ENCODE measurements at places on chromosomes 7 and 10.

DNA sequence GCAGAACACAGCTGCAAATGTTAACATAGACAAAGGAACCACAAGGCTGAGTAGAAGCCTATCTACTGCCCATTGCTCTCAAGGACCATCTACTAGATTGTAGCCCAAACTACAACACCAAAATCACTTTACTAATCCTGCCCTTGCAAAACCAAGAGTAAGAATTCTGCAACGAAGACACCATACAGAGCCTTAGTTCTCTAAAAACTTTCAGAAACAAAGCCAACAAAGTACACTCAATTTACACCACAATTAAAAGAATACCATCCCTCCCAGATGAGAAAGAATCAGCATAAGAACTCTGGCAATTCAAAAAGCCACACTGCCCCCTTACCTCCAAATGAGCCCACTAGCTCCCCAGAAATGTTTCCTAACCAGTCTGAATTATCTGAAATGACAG is 294.3 kb downstream of the CTNNA3 start:
- DNase-seq, result no peak

GRCh38 chr10:58577437-58577777 is 64.7 kb downstream of the BICC1 start:
- DNase-seq, result no peak

DNA sequence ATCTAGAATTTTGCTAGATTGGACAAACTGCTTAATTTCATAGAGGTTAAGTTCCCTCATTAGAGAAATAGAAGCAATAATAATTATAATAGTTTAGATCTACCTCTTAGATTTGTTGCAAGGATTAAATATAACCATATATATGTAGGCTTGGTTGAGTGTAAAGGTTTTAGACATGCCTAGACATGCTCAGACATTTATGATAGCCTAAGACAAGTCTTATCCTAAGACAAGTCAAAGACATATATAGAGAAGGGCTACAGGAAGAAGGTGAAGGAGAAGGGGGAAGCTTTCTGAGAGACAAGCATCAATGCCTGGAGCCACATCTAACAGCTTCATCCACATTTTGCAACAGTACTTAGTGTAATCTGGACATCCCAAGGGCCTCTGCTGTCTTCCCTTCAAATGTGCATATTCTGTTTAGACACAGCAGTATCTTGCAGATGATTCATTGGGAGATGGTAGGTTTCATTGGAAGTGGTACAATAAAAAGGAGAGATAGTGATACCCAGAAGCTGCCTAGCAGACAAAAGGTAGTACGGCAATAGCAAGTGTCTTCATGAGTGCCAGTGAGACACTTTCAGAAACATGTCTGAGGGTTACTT is 146.5 kb downstream of the HGF start:
- DNase-seq, result no peak

GRCh38 chr10:27612551-27613035 is 108.5 kb downstream of the RAB18 start:
- DNase-seq, result no peak

DNA sequence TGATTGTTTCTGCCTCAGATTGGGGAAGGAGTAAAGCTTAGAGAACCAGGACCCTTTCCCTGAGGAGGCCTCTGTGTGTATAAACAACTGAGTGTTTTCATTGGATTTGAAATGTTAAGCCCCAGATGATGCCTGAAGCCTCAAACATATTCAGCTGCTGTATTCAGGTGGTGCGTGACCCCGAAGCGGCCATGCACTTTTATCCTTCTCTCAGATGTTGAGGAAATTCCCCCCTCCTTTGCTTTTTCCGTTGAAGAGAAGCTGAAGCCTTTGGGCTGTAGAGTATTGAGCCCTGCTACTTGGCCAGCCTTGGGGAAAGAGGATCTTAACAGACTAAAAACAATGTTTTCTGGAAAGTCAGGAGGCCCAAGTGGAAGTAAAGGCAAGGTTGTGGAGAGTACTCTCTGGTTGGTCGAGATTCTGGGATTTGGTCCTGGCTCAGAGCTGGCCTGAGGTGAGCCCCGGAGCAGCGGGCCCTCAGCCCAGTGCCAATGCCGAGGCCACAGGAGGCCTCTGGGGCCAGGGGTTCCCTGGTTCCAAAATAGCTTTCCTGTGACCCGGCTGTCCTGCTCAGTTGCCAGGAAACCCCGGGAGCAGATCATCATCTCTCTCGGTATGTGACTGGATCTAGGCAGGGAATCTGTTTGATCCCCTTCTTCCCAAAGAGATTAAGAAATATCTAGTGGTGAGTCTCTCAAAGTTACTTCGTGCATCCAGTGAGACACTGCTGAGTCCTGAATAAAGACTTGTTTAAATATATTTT is 22.5 kb downstream of the FKBP6 start:
- DNase-seq, result no peak

GRCh38 chr10:73228247-73228646 is 18.8 kb downstream of the DNAJC9 start:
- no peak for DNase-seq

DNA sequence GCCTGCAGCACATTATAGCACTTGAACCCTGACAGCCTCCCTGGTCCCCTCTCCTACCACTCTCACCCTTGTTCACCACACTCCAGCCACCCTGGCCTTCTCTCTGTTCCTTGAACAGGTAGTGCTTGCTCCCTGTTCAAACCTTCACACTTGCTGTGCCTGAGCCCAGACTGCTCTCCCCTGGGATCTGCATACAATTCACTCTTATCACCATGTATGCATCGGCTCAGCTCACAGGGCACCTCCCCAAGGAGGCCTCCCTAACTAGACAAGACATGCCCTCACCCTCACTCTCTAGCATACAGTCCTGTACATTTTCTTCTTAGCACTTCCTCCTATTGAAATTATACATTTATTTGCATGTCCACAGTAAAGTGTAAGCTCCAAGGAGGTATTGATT is 59.3 kb downstream of the FAM13C start:
- DNase-seq, result no peak

DNA sequence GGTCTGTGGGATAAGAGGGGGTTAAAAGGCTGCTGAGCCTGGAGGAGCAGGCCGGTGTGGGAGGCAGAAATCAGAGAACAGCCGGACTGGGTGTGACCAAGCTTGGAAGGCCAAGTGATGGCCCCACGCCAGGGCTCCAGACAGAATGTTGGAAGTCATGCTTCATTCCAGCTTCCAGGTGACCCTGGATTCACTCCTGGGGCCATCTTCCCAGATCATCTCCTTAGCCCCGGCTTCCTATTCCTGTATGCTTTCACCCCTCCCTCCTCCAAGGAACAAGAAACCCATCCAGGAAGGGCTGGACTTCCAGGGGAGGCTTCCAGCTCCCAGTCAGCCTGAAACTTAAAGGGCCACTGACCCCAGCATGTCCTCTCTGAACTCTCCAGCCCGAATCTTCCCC is 1.0 kb downstream of the INMT start:
- no peak for DNase-seq

DNA sequence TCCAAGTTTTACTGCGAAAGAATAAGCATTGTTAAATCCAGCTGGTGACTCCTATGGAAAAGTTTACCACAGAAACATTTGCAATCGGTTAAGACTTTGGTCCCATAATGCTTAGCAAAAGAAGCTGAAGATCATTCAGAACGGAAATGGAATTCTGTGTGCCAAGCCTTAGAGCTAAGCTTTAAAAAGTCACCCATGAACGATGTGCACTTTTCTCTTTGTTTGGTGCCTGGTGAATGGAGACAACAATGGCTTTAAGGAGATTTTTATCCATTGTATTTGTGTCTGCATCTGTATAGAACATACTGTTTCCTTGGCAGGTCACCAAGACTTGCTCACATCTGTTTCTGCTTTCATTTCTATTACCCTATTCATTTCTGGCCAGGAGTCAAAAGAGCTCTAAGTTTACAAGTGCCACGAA is 26.3 kb upstream of the COL1A2 start:
- DNase-seq, result no peak

- DNase-seq, result no peak
Measured at GRCh38 chr10:64636461-64636860, 1115.3 kb downstream of the REEP3 start.

DNA sequence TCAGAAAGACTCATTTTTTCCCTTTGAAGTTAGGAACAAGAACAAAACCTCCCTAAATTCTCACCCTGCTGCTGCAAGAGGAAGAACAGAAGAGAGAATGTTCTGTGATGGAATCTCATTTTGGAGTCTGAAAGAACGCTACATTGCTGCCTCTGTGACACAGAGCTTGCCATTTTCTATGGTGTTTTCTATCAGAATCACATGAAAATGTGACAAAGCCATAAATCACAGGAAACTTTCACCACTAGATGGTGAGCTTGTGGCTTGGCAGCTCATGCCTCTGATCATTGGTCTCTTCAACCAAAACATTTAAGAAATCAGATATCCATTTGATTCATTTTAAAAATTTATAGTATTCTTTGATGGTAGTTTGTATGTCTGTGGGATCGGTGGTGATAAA is 82.9 kb downstream of the CADPS2 start:
- DNase-seq, result no peak

- no peak for DNase-seq
Measured at GRCh38 chr10:117351558-117351957, 23.7 kb downstream of the PDZD8 start.

GRCh38 chr10:69957886-69958555 is 94.6 kb upstream of the MACROH2A2 start:
- DNase-seq, result no peak

GRCh38 chr10:47042780-47043750 is 131.8 kb downstream of the PTPN20 start:
- no peak for DNase-seq

DNA sequence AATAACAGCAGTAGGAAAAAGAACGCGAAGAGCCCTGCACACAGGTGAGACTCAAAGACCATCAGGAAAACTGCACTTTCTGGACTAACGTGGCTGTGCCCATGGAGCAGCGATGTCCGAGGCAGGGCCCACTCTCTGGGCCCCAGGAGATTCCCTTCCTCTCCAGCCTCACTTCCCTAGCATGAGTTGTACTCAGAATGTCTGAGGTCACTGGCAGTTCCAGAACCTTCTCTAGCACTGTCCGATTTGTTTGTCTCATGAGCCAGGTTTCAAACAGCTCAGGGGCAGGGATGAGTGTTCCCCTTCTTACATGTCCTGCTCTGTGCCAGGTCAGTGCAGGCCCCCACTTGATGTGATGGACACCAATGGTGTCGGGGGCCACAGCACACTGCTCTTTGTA is 484.2 kb downstream of the PTPRN2 start:
- no peak for DNase-seq

DNA sequence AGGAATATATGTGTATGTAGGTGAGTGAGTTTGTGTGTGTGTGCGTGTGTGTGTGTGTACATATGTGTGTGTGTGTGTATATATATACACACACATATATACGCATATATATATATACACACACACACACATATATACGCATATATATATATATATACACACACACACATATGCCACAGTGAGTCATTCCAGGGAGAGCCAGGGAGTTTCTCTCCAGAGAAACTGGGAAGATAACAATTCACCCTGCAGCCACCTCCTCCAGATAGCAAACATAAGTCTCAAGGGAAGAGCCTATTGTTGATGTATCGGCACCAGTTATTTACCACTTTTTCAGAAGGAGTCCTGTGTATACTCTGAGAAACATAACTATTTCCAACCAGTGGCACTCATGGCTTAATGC is 102.3 kb upstream of the STK17A start:
- DNase-seq, result no peak

- no peak for DNase-seq
Measured at GRCh38 chr10:3525832-3526449, 259.1 kb downstream of the KLF6 start.

DNA sequence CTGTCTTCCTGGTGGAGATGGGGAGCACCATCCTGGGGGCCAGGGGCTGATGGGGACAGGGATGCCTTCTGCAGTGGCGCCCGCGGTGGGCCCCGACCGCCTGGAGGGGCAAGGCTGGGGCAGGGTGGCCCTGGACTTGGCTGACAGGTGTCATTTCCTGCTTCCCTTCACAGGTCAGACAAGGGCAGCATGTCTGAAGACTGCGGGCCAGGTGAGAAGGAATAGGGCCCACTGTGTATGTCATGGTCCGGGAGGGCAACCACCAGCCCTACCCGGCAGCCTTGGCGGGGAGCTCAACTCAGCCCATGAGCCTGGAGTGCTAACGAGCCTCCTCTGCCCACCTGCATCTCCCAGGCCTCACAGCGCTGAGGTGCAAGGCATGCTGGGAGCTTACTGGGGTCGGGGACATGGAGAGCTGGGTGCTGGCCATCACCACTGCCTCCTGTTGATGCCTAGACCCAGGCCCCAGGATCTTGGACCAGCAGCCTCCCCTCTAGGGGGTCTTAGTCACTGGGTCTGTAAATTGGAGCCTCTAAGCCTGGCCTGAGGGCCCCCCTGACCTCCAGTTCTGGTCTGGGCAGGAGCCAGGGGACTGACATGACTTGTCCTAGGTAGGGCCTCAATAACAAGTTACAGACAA is 28.0 kb upstream of the SRRM3 start:
- no peak for DNase-seq

DNA sequence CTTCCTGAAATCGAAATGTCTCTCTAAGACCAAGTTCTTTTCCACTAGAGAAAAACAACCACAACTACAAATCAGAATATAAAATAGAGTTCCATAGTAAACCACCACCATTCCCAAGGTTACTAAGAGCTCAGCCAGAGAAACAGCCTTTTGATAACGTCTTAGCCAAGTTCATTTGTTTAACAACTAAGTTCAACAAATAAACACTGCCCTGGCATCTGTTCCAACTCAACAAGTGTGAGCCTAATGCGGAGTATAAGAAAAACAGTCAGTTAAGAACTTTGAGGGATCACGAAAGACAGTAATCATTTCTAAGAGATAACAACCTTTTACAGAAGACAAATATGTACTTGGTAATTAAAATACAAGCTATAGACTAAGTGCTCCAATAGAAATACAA is 77.3 kb downstream of the CALD1 start:
- DNase-seq, result no peak

DNA sequence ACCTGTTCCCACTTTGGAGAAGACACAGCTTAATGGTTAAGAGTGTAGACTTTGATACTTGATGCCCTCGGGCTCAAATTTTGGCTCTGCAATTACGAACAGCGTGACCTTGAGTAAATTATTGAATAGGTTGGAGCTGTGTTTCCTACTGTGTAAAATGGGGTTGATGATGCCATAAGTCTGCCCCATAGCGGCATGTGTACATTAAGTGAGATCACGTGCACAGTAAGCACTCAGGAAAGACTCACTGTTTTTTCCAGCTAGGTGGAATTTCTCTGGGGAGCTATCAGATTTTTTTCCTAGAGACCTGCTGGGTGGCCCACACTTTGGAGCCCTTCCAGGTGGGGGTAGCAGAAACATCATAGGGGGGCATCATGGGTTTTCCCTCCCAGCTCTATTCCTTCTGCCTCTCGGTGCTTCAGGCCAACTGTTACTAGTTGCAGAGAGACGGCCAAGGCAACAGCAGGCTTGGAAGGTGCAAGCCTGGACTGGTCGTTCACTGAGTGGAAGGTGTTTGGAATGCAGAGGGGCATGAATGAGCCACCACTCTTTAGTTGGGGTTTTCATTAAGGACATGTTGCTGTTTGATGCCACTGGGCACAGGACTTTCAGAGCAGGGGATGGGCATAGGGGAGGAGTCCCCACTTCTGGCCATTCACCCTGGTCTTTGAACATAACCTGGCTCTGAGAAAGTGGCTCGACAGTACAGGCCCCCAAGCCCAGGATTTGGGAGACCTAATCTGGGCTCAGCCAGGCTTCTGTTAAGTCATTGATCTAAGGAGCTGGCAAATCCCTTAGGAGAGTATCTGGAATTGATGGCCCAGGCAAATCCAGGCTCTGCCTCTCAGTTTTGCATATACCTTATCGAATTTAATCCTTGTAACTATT is 64.0 kb downstream of the SYPL1 start:
- no peak for DNase-seq

Data from stimulated activated CD4-positive, alpha-beta T cell treated with anti-CD3 and anti-CD28 coated beads, Interleukin-1b, Interleukin-23, amount 100 ng/mL, for 1 hour (primary cell).